Ascending aorta (tissue), 2 donors: ENCODE measurements at places on chromosomes 11 and 22. TPM values are rescaled to one million over a fixed set of nuclear protein-coding genes. Genes with fewer than 3 reads are reported as not detected.

PIWIL4 gene
- 4.5 TPM for total RNA-seq

SYCE3 gene
- not detected for total RNA-seq

GLYATL1 gene
- total RNA-seq = 8.6 TPM

ISX gene
- total RNA-seq = not detected

BBOX1 gene
- total RNA-seq = not detected

MS4A2 gene
- not detected for total RNA-seq

DEFB131B gene
- not detected for total RNA-seq

DNA sequence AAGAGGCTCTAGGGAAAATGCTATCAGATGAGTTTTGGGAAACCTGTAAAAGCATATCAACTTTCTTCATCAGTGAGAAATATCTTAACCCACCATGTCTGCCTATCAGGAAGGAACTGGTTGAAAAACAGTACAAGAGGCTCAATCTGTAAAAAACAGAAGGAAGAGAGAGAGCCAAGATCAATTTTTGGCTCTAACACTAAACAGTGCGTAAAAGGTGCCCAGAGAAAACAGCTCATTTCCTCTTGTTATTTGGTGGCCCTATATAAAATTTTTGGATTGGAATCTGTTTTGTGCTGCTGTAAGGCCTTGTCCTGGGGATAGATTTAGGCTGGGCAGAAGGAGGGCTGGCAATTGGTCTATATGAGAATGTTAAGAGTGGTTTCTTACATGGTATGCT lies 12.1 kb downstream of the MS4A2 start:
- no peak for DNase-seq

DNA sequence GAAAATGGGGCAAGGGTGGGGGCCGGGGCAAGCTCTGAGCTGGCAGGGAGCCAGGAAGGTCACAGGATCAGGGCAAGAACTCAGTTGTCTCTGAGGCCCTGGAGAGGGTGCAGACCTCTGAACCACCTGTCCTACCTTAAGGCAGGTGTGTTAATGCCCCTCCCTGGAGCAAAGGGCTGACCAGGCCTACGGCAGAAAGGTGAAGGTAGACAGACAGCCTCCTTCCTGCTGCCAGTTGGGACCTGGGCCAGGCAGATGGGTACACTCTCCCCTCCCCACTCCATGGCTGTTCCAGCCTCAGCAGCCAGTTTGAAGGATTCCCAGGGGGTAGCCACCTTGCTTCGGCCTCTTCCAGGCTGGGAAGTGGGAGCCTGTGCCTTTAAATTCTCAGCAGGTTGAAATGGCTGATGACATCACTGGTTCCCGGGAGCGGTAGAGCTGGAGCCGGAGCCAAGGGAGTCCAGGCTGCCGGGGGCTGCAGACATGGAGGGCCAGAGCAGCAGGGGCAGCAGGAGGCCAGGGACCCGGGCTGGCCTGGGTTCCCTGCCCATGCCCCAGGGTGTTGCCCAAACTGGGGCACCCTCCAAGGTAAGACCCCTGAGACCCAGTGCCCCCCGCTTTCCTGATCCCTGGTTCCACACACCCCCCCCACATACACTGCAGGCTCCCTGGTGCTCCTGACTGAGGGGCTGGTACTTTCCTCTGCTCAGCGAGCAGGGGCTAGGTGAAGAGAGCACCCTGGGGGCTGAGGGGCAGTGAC lies at the start of gene INPP5J:
Gene INPP5J, plus strand, starts transcription at position 435 of the 760 bp plus-strand sequence. Its CDS starts 49 bp downstream, at position 484.
- DNase-seq = no peak

DNA sequence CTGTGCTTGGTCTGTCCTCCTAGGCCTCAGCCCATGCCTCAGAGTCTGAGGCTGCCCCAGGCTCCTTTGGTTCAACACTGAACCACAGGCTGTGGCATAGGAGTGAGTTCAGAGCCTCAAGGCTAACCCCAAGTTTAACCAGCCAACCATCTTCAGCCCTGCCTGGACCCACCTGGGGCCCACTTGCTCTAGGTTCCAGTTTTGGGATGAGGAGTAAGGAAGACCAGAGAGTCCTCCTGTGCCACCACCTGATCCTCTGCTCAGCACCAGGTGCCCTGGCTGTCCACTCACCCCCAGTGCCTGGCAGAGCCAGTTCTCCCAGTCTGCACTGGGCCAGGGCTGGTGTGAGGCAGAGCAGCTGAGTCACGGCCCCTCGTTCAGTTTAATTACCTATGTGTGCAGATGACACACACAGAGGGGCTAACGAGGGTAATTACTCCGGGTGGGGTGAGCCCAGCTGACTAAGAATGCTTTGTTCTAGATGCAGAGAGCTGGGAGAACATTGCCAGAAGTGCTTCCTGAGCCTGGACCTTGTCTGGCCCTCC lies 12.0 kb upstream of the TMPRSS13 start:
- DNase-seq = no peak

DNA sequence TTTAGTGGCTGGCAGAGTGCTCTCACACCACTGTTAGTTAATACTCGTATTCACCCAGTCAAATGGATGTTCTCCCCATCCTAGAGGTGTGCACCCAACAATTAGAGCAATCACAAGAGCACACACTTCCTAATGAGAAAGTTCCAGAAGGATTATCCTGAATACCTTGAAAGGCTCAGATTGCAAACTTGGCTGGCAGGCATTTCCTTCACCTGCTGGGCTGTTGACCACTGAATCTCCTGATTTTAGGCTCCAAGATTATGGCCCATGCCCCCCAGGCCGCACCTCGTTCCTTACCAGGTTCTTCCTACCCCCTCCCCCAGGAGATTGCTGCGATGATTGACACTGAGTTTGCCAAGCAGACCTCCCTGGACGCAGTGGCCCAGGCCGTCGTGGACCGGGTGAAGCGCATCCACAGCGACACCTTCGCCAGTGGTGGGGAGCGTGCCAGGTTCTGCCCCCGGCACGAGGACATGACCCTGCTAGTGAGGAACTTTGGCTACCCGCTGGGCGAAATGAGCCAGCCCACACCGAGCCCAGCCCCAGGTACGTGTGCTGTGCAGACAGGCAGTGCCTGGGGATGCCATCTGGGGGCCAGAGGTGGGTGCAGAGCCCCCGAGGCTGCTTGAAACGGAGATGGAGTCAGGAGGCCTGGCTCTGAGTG lies 26.9 kb downstream of the TAB1 start:
- no peak for DNase-seq

GRCh38 chr11:68322052-68322430 lies 9.7 kb downstream of the LRP5 start:
- no peak for DNase-seq

DNA sequence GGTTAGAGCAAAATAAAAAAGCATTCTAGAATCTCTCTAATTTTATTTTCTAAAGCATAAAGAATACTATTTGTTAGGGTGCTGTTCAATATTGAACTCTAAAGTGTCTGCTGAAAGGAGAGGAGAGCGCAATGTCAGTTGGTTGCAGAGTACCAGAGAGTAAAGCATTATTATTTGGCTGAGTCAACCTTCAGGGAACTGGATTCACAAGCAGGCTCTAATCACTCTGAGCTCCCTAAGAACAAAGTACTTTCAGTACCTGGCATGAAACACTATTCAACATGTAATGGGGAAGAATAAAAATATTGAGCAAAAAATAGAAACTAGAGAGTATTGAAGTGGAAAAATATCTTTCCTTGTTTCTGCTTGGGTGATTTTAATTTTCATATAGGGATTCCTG lies 961.0 kb upstream of the CCDC90B start:
- DNase-seq = no peak

GRCh38 chr22:36048911-36049677 lies 20.5 kb upstream of the RBFOX2 start:
- DNase-seq = no peak

DNA sequence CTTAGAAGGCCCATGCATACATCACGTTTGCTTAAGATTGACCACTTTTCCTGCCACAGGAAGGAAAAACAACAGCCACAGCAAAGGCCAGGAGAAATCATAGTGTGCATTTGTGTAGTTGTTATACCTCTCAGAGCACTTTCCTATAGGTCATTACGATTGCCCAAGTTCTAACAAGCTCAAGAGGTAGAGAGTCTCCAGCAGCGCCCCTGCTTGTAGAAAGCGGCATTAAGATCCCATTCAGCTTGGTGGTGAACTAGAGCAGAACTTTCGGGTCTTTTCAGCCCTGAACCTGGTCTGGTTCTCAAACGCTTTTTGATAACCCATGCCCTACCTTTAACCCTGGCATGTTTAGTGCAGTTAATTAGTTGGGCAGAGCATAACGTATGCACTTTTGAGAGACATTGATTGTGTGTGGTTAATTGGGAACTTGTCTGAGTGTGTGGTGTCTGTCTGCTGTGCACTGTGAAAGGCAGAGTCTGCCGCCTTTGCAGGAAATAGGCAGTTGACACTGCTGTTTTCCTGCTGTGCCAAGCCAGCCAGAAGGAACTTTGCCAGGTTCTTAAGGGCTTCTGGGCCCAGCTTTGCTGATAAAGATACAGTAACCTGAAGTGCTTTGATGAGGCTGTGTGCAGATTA lies 109.9 kb upstream of the CLMP start:
- no peak for DNase-seq

DNA sequence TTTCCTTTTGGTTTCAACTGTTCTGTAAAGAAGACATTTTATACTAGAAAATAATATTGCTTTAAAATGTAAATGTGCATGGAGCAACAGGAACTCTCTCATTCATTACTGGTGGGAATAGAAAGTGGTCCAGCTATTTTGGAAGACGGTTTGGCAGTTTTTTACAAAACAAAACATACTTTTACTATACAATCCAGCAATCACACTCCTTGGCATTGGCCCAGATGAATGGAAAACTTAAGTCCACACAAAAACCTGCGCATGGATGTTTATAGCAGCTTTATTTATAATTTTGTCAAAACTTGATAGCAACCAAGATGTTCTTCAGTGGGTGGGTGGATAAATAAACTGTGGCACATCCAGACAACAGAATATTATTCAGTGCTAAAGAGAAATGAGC lies 49.9 kb upstream of the SEPTIN5 start:
- no peak for DNase-seq

GRCh38 chr11:101327908-101328307 lies 198.3 kb upstream of the PGR start:
- DNase-seq = no peak

DNA sequence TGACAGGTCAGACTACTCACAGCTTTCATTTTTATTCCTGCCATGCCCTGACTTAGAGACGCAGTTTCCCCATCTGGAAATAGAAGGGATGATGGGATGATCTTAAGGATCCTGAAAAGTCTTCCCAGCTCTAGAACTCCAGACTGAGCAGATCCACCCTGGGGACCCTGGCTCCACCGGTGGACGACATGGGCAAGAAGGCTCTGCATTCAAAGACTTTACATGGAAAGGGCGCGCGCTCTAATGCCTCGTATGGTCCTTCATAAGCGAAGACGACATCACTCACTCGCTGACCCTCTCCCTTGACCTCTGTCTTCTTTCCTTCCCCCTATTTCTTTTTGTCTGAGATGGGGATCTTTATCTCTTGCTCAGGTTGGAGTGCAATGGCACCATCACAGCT lies 24.4 kb upstream of the PHF21B start:
- no peak for DNase-seq

GRCh38 chr11:102382384-102382783 lies 35.4 kb downstream of the BIRC2 start:
- DNase-seq = no peak

- no peak for DNase-seq
These were observed 3.8 kb upstream of the TMEM123 start for GRCh38 chr11:102456381-102456780.

GRCh38 chr22:38453066-38453672 lies 1.8 kb downstream of the KCNJ4 start:
- no peak for DNase-seq

- no peak for DNase-seq
These were observed 901.4 kb upstream of the API5 start for GRCh38 chr11:42410251-42410955.

GRCh38 chr11:115528225-115528624 lies 24.0 kb upstream of the CADM1 start:
- no peak for DNase-seq

GRCh38 chr22:22508274-22509176 lies at the start of gene ZNF280B:
ZNF280B (minus strand) TSS chr22:22508742; CDS start chr22:22489398, 19,344 bp downstream.
- DNase-seq = no peak

GRCh38 chr11:44708009-44708408 lies 18.8 kb upstream of the TSPAN18 start:
- DNase-seq = no peak

DNA sequence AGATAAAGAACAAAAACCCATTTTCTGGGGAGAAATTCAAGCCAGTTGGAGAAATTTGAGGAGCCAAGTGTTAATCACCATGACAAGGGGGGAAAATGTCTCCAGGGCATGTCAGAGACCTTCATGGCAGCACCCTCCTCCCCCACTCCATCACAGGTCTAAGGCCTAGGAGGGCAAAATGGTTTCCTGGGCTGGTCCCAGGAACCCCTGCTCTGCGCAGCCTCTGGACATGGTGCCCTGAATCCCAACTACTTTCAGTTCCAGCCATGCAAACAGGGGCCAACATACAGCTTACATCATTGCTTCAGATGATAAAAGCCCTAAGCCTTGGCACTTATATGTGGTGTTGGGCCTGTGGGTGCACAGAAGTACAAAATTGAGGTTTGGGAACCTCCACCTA lies 167.5 kb downstream of the LUZP2 start:
- no peak for DNase-seq

GRCh38 chr11:69888483-69889181 lies 69.4 kb upstream of the FGF3 start:
- DNase-seq = no peak

DNA sequence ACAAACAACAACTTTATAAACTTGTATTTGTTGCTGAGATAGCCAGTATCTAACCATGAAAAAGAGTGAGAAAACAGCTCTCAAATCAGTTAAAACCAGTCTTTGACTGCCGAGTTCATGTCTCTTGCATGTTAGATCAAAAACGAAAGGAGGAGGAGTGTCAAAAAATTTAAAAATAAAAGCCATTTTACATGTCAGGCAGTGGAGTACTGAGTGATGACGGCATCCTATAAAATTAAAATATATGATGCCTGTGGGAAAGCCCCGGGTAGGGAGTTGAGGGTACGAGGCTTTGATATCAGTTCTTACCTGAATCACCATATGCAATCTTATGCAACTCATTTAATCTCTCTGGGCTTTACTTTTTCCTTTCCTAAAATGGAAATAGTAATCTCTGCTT lies 117.3 kb downstream of the ETS1 start:
- no peak for DNase-seq

DNA sequence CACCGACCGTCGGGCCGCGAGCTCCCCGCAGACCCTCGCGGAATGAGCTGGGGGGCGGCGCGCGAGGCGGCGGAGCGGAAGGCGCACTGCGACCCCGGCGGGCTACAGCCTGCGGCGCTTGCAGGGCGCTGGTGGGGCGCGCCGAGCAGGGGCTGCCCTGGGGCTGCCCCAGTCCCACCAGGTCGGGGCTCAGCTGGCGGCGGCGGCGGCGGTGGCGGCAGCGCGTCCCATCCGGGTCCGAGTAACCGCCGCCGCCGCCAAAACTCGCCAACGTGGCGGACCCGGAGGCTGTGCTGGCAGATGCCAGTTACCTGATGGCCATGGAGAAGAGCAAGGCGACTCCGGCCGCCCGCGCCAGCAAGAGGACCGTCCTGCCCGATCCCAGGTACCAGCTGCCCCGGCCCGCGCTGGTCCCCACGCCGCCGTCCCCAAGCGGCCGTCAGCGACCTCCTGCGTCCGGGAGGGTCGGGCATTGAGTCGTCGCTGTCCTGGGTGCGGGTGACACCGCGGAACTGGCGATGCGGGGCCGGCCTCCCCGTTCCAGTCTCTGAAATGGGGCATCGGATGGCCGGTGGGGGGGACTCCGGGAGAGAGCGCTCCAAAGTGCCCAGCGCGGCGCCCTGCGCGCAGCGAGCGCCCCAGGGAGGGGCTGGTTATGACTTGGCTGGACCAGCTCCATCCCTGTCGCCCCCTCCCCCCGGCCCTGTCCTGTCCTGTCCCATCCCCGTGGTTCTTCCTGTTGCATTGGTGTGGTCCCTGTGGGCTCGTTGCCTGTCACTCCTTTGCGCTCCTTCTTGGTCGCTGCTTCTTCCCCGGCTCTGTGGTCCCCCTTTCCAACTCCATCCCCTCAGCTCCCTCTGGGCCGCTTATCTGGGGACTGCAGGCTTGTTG lies 63.5 kb downstream of the CRYBB2 start:
- no peak for DNase-seq
